Activated CD4-positive, alpha-beta T cell treated with anti-CD3 and anti-CD28 coated beads for 36 hours (primary cell): ENCODE measurements at places on chromosomes 2 and 18. TPM values are rescaled to one million over a fixed set of nuclear protein-coding genes. Genes with fewer than 3 reads are reported as not detected.

- DNase-seq = no peak
Measured at GRCh38 chr2:214006601-214007000, 404.3 kb upstream of the VWC2L start.

DNA sequence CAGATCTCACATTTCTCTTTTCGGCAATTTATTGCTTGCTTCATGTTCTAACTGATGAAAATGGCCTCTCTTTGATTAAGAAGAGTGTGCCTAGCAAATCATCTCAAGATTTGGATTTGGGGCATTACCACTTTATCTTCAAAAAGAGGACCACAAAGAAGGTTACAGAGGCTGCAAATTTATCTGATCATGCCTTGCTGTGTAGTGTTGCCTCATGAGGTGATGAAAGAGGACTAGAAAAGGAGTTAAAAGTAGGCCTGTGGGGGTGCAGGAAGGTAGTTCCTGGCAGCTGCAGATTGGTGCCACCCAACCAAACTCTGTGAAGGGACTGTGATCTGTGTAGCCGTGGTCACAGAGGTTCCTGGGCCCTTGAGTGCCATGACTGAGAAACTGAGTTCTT lies 69.2 kb downstream of the PRELID3A start:
- DNase-seq = no peak

DNA sequence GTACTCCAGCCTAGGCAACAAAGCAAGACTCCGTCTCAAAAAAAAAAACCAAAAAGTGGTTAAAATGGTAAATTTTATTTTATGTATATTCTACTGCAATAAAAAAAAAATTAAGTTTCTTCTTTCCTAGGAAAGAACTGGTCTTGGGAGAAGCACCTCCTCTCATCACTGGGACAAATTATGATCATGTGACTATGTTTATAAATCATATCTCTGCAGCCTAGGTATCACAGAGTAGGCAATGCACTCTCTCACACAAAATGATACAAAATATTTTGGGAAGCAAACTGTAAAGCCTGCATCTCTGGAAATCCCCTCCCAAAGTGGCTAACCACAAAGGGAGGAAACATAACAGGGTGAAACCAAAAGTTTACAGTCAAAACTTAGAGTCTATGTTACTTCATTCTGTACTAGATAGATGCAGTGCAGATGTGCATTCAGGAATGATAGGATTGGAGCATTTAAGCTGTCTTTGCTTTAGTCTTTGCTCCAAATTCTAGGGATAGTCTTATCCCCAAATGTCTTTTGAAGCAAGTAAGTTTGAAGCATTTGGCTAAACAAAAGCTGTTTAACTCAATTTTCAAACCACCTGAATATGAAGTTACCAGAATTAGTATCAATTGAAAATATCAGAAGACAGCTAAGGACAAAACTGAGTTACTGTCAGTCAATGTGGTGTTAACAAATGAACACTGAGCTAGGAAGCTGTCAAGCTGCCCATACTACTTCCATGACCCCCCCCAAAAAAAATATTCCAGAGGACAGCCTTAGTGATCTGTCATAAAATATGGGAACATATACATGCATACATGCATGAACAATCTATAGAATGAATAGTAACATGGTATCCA lies 21.1 kb upstream of the MALT1 start:
- peak; percentile 64 for DNase-seq

DNA sequence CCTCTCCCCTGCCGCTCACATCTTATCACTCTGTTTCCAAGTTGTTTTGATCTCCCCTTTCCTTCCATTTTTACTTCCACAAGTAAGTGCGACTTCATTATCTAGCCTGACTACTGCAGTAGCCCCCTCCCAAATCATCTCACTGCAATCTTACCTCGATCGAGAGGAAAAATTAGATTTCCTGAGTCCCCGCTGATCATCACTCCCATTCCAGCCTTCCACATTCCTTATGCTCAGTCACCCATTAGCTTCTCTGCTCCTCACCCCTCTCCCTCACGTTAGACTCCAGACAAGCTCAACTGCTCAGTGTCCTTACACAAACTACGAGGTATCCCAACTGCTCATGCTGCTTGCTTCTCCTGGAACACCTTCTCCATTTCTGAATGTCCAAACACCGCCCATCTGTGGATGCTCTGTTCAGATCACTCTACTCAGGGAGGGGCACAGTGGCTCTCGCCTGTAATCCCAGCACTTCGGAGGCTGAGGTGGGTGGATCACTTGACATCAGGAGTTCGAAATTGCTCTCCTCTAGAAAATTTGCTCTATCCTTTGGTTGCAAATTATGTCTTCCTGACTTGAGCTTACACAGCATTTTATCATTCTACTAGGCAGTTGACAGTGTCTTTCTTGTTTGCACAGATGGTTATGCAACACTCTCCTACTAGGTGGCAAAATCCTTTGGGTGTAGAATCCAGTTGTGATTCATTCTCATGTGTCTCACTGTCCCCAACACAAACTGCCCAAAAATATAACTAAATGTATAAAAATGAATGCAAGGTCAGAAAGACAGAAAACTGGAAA lies 96.5 kb downstream of the INO80D start:
- DNase-seq = no peak

DNA sequence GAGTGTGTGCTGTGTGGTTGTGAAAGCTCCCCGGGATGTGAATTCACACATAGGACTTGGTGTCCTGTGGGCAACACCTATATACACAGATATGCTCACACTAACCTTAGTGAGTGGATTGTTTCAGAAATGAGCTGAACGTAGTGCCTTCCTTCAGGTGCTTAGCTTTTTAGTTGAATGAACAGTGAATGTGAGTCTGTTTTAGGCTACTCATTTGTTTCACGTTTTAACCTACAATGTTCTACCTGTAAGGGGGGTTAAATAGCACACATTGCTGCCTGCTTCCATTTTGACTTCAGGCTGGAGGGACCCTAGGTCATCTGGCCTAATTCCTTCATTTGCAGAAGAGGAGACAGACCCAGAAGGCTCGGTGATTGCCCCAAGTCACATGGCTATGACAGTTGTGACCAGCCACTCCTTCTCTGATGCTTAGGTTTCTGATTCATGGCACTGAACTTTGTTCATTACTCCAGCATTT lies 1.0 kb downstream of the PLEK start:
- DNase-seq = no peak

- no peak for DNase-seq
Measured at GRCh38 chr18:12334863-12335262, 26.8 kb downstream of the TUBB6 start.

DNA sequence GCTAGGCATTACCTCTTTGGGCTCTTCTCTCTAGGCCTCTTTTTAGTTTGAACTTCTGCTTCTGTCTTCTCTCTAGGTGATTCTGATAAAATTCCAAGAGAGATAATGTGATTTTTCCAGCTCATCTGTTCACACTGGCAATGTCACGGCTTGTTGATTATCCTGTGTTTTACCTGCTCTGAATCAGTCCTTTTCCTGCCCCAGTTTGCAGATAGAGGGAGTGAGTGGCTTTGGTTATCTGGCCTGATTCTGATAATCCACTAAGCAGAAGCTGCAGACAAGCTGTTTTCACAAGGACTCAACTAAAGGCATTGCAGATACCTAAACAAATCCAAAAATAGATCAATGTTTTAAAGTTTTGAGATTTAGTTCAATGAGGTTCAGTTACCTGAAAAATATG lies 111.9 kb downstream of the DCC start:
- no peak for DNase-seq

DNA sequence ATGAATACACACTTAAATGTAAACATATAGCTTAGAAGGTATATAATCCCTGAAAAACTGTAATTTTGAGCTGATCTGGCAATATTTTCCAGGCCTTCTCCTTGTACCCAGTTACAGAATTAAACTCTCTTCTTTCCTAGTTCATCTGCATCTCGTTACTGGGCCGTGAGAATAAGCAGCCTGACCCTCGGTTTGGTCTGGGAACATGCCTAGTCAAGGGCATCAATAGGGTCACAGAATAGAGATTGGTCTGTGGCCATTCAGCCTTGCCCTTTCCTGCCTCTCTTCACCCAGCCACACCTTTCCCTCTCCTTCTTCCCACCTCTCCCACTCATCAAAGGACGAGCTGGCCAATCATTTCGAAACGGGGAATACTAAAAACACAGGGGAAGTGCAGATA lies 27.3 kb downstream of the SULT1C2 start:
- DNase-seq = no peak

GRCh38 chr18:74665346-74665745 lies 67.7 kb downstream of the ZNF407 start:
- DNase-seq = no peak

DNA sequence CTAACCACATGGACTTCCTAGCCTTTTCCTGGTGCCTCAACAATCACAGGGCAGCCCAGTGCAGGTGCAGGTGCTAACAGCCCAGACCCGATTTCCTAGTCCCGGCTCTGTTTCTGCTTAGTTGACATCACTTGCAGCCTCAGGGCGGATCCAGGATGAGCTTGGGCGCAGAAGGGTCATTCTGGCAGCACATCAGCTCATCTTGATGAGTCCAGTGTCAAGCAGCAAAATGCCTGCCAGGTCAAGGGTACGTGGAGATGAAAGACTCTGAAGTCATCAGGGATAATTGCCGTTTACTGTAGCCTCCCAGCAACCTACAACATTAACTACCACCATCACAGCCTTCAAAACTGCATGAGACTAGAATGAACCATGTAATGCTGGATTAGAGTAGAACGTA lies 39.4 kb upstream of the EFHD1 start:
- no peak for DNase-seq

DNA sequence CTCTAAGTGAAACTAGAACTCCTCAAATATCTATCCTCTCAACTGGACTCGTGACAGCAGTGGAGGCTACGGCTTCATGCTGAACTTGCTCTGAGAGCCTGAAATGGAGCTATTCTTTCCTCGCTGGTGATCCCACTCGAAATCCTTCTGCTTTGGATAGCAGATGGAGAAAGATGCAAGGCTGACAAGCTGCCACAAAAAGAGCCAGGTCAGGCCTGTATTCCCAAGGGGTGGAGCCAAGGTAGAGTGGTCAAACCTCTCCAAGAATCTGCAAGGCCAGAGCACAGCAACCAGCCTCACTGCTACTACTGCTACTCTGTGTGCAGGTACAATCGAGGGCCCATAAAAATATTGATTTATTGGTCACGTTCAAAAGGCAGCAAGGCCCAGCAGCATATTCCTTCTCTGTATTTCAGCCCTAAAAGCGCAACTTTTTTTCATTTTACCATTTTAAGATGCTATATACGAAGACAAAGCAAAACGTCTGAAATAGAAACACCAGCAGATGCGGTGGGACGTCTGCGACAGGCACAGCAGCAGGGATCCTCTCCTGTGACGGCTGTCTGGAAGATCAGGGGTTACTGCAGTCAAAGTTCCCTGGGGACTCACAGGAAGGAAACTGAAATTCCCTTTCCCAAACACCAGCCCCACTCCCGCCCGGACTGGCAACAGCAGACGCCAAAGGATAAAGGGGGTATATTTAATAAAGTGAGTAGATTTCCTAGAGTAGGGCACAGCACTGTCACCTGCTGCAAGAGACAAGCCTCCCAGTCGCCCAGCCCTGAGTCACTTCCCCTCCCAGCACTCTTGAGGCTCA lies 2.4 kb downstream of the SPRED2 start:
- DNase-seq = no peak

DNA sequence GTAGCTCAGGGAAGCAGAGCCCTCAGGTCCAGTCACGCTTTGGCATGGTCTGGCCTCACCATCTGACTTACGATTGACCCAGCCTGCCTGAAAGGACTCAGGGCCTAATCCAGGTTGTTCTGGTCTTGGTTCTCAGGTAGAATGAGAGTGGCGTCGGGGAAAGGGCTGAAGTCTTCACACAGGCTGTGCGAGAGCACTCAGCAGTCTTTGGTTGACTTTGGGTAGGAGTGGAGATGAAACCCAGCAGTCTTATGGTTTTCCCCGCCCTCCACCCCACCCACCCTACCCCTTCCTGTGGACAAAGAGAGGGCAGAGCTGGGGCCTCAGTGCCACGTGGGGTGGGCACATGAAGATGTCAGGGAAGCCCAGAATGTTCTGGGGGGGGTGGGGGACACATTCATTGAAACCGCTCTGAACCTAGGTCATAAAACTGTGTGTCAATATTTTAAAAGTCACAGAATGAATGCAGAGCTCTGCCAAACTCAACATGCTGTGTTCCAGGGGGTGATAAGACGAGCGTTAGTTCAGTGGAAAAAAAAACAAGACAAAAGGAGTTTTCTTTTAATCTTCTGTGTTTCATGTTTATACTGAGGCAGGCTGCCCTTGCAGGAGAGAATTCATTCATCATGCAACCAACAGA lies 58.6 kb upstream of the ALPP start:
- no peak for DNase-seq

GRCh38 chr2:14136030-14136429 lies 496.5 kb upstream of the LRATD1 start:
- no peak for DNase-seq

- DNase-seq = no peak
Measured at GRCh38 chr2:67702937-67703336, 305.8 kb downstream of the ETAA1 start.

GRCh38 chr2:216165711-216166110 lies 56.6 kb downstream of the XRCC5 start:
- DNase-seq = no peak

DNA sequence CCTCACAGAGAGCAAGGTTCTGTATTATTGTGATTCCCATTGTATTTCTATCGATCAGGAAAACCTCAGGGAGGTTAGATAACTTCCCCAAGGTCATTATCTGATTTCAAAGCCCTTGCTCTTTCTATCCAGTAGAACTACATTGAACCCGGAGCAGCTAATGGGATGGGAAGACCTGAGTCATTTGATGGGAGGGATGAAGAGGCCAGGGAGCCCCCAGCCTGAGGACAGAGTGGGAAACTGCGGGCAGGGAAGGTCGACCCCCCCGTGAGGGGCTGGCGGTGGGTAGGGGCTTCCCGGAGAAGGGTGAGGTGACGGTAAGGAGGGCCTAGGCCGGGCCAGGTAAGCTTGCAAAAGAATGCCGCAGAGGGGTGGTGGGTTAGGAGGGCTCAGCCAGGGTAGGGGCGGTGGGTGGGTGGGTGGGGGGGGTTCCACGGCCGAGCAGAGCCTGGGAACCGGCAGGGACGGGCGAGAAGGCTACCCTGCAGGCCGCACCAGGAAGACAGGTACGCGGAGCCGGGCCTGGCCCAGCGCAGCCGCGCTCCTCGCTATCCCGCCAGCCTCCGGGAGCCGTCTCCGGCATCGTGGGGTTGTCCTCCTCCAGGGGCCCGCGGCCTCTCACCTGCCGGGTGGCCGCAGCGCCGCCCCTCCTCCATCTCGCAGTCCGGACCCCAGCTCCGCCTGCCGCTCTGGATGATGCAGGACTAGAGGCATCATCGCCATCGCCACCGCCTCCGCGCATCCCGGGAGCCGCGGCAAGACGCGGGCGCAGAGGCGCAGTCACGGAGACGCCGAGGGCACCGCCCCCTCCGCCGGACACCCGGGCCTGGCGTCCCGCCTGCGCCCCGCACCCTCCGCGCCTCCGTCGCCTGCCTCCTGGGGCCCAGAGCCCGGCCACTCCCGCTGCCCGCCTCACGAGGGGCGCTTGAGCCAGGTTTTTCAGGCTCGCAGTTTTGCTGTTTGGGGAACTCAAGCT lies at the start of gene GPR75:
Gene GPR75 (minus strand): TSS at position 762 of the 976 bp plus-strand sequence. CDS start 5,211 bp downstream, outside the sequence.
- DNase-seq = no peak

- no peak for DNase-seq
Measured at GRCh38 chr18:63422864-63423304, 608 bp upstream of the VPS4B start.

HIBCH gene
- 23.1 TPM for total RNA-seq

CHRNA1 gene
- not detected for total RNA-seq

MERTK gene
- 1.4 TPM for total RNA-seq

TUBA3E gene
- total RNA-seq = not detected

COL5A2 gene
- 0.50 TPM for total RNA-seq

ABCG8 gene
- total RNA-seq = not detected

DYSF gene
- not detected for total RNA-seq

TMEM247 gene
- total RNA-seq = not detected

CNRIP1 gene
- total RNA-seq = not detected

IMP4 gene
- 148 TPM for total RNA-seq
